ENCODE measurements at places on chromosomes 11 and 22.

DNA sequence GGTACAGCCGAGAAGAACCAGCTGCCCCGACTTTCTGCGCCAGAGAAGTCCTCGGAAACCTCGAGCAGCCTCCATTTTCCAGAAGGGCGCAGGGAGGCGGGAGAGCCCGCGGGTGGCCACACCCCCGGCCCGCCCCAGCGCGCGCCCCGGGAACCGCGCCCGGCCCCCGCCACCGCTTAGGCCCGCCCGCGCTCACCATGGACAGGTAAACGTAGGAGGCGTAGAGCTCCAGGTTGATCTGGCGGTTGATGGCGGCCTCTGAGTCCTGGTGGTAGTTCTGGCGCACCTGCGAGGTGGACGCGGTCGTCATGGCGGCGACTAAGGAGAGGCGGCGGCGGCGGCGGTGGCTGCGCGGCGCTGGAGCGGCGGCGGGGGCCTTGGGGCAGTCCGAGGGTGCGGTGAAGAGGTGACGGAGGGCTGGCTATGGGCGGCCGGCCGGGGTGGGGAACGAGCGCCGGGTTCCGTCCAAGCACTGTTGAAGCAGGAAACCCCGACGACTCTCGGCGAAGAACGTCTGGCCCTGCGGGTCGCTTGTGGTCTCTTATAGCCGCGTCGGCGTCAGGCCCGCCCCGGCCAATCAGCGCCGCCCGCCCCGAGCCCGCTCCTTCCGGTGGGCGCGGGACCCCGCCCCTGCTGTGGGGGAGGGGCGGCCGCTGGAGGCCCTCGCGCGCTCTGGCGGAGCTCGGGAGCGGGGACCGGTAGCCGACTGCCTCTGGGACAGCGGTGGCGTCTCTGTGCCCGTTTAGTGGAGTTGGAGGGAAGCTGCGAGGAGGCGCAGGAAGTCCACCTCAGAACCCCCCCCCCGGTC lies at the start of gene FTH1:
FTH1 (minus strand) TSS at position 519 of the 808 bp plus-strand sequence; CDS start at position 310, 209 bp downstream.
- DNase-seq = peak; percentile 97

DNA sequence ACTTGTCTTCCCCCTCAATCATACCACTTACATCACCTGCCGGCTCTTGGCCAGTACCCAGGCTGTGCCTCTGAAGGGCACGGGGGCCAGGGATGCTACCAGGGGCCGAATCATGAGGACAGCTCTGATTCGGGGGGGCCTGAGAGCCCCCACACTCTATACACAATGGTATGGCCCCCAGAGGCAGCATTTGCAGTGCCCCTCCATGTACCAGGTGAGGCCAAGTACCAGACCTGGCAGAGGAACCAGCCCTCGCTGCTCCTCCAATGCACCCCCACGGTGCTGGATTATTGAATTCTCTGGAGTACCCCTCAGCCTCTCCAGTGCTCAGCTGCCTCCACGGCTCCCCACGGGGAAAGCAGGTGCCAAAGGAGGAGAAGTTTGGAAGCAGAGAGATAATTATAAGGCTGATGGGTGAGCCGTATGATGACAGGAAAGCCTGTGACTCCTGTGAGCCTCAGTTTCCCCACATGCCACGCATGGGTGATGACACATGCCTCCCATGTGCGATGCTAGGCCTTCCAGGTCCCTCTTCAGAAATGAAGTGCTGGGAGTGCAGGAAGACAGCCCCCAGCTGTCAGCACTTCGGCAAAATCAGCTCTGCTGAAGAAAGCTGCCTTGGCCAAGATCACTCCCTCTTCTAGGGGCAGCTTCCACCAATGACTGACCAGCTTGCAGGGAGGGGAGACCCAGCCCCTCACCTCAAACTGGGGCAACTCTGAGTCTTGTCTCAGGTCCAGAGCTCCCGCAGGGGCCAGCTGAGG lies 69.9 kb downstream of the THAP12 start:
- DNase-seq = no peak

DNA sequence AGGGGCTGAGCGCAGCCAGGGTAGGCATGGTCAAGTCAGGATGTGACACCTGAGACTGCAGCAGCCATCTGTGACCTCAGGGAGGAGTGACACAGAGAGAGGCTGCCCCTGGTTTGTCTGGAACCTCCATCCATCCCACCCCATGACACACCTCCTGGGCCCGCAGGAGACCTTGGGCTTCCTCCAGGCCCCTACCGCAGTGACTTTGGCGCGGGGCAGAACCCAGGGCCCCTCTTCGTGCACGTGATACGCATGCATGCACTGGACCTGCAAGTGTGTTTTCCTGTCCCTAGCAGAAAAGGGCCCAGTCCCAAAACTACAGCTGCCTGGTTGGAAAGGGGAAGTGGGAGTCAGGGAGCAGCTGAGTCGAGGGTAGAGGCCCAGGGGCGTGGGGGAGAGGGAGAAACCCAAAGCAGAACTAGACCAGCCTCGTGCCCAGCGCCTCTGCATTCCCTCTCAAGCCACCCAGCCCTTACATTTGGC lies 7.9 kb upstream of the CYTH4 start:
- peak; percentile 95 for DNase-seq

- no peak for DNase-seq
Observed at GRCh38 chr11:62707277-62707861, at the start of the genes BSCL2 and GNG3. BSCL2 (minus strand) TSS chr11:62707424; CDS start chr11:62707195, 229 bp downstream. GNG3 (plus strand) TSS chr11:62707676; CDS start chr11:62708296, 620 bp downstream.

DNA sequence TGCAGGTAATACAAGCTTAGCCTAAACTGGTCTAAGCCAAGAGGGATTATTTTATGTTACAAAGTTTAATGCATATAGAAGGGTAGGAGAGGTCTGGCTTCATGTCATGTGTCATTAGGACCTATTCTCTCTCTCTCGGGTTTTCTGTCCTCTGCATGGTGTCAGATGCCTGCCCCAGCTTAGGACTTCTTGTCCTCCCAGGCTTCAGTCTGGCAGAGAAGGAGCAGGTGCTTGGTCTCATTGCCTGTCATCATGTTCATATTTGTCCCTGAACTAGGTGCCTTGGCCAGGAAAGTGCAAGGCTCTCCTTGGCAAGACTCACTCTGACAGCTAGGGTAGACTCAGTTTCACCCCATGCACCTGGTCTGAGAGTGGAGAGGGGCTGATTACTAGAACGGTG lies 126.3 kb downstream of the ADAMTS15 start:
- DNase-seq = no peak

GRCh38 chr11:58919561-58919960 lies 19.7 kb upstream of the GLYATL1 start:
- DNase-seq = no peak

GRCh38 chr11:98835335-98835734 lies 185.4 kb upstream of the CNTN5 start:
- no peak for DNase-seq

- DNase-seq = peak; percentile 41
Observed at GRCh38 chr22:33000342-33001280, 57.6 kb downstream of the SYN3 start.

GRCh38 chr22:49151256-49152126 lies 676.2 kb downstream of the BRD1 start:
- no peak for DNase-seq

DNA sequence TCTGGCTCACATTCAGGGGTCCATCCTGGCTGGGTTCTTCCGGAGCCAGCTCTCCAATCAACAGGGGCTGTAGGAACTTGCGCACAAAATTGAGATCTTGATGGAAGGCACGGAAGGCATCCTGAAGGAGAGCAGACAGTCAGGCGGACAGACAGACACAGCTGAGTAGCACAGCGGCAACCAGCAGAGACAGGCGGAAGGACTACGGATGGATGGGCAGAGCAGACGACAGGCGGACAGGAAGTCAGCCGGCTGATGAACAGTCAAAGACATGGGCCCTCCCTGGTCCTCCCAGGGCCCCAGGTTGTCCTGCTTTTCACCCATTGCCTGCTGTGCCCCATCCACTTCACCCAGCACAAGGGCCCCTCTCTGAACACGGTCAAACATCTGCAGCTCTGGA lies 11.3 kb downstream of the FADS3 start:
- DNase-seq = no peak

- no peak for DNase-seq
Observed at GRCh38 chr22:23251445-23252093, 71.3 kb downstream of the BCR start.

GRCh38 chr11:59900366-59901126 lies 22.0 kb downstream of the OOSP3 start:
- no peak for DNase-seq

All from inflammatory macrophage (primary cell).